Stimulated activated CD8-positive, alpha-beta memory T cell treated with anti-CD3 and anti-CD28 coated beads, Interleukin-4, amount 100 ng/mL, for 1 hour (primary cell): ENCODE measurements at places on chromosomes 1 and 21.

- no peak for DNase-seq
Measured at GRCh38 chr1:7229186-7229585, 443.9 kb downstream of the CAMTA1 start.

- no peak for DNase-seq
Measured at GRCh38 chr21:37527716-37528115, 161.1 kb downstream of the DYRK1A start.

GRCh38 chr1:158371188-158371953, 17.7 kb downstream of the CD1E start:
- no peak for DNase-seq

DNA sequence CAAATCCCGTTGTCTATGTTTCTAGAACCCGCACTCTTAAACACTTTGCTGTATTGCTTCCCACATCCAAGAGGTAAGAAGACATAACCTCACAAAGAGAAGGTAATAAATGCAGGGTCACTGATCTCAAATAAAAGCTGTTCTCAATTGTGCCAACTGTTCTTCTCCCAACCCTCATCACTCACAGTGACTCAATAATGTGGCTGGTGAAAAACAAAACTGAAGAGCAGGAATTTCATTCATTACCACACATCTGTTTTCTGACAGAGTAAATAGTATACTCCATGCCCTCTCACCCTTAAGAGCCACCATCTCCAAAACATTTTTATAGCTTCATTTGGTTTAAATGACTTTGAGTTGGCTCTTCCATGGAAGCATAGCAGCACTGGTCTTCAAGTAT, 6.2 kb upstream of the ERICH3 start:
- no peak for DNase-seq

DNA sequence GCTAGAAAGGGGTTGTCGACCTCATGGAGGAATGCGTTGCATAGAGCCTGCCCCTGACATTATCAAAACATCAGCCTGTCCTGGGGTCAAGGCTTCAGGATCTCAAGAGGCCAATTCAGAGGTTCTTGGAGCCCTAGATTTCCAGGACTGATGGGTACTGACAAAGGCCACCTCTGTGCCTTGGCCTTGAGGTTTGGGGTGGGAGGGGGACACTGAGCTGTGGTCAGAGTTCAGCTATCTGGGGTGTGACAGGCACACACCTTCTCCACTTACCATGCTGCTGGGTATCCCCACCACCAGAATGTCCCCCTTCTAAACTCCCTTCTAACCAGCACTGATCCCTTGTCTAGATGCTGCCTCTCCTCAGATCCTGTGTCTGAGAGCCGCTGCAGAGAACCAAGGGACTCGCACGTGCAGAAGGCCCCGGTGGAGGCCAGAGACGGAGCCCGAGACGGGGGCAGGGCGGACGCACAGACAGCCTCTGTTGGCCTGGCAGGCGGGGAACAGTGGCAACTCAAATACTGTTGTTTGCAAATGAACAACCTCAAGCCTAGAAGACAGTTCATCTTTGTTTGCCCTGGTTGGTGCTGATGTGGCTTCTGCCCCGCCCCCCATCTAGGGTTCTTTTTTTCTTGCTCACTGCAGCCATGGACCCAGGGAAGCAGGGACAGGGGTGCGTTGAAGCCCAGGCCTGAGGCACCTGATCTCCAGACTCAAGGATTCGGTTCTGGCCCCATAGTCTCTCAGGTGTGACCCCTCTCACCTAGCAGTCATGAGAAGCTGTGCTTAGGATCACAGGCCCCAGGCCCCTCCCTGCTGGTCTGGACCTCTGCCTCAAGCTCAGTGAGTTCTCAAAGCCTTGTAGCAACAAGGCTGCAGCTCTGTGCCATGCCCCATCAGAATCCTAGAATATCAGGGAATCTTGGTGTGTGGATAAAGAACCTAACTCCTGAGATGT, 28.1 kb upstream of the CSF1 start:
- no peak for DNase-seq

GRCh38 chr1:10249808-10250457, 39.6 kb downstream of the KIF1B start:
- no peak for DNase-seq

DNA sequence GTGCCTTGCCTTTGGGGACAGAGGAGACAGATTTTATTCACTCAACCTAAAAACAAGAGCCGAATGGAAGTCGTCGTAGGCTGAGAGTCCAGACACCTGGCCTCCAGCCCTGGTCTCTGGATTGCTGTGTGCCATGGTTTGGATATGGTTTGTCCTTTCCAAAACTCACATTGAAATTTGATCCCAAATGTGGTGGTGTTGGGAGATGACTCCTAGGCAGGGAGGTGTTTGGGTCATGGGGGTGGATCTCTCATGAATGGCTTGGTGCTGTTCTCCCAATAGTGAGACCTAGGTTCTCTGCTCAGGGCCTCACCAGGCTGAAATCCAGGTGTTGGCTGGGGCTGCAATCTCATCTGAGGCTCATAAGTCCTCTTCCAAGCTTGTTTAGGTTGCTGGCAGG, 75.5 kb downstream of the FOXD2 start:
- DNase-seq = no peak

- DNase-seq = no peak
Measured at GRCh38 chr1:222540598-222540995, 7.3 kb downstream of the HHIPL2 start.
